ENCODE measurements at places on chromosomes 7 and 10.

GRCh38 chr10:1492641-1493040, 244.7 kb downstream of the ADARB2 start:
- DNase-seq = no peak

- DNase-seq = peak; percentile 86
Observed at GRCh38 chr7:40134428-40135316, at the start of the genes MPLKIP and SUGCT. Gene MPLKIP (minus strand): TSS chr7:40134622. CDS start chr7:40134567, 55 bp downstream. Gene SUGCT (plus strand): TSS chr7:40135005.

DNA sequence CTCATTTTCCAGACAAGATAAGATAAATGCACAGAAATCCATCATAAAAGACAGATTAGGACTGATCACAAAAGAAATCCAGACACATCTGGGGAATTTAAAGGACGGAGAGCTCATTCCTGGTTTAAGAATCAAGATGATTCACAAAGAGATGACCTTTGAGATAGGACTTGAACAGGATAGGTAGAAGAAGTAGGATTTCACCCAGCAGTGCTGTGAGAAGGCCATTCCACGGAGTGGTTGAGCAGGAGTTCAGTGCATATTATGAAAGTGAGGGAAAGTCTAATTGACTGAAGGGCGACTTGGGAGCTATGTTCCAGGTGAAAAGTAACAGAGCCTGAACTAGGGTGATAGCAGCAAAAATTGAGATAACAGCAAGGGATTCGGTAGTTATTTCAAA, 73.7 kb downstream of the GAD2 start:
- no peak for DNase-seq

GRCh38 chr10:64873088-64873487, 1351.9 kb downstream of the REEP3 start:
- no peak for DNase-seq

DNA sequence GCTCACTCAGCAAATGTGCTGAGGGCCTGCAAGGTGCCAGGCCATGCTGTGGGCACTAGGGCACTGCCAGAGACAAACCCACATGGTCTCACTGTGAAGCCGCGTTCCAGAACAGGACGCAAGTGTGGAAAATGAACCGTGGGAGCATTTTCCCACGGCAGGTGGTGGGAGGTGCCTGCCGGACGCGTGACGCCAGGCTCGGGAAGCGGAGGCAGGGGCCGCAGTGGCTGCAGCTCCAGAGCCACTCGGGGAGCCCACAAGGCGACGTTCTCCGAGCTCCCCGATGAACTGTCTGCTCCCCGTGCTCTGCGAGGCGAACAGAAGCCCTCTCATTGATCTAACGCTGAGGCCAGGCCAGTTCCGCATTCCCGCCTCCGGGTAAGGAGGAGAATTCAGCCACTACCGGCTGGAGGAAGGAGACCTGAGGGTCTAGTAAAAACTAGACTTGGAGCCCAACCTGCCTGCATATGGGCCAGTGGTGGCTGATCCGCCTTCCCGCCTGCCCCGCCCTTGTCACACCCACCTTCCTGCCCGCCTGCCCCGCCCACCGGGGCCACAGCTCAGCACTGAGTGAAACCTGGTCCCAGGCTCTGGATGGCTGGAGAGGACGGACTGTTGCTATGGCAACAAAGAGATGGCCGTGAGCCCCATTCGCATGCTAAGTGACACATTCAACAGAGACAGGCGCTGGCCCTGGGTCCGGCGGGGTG, 13.1 kb downstream of the ADGRA1 start:
- peak; percentile 46 for DNase-seq

- DNase-seq = no peak
Observed at GRCh38 chr7:43244784-43245183, 132.3 kb downstream of the HECW1 start.

GRCh38 chr7:26853788-26854393, 10.5 kb downstream of the SKAP2 start:
- no peak for DNase-seq

- DNase-seq = no peak
Observed at GRCh38 chr10:29189256-29189655, 99.6 kb upstream of the LYZL1 start.

GRCh38 chr7:14071045-14071444, 81.6 kb upstream of the ETV1 start:
- DNase-seq = no peak

DNA sequence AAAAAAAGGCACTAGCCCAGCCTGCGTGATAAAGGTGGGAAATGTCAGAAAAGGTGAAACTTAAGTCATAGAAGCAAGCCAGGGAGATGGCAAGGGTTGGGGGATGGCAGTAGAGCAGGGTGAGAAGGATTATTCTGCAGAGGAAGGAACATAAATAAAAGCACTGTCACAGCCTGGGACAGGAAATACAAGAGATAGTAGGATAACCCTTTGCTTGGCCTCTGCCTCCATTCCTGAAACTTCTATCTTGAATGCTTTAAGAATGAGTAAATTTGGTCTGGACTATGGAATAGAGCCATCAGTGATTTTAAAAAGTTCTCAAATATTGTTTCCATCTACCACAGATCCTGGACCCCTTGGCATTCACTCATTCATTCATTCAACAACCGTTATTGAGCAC, 50.0 kb downstream of the ABCC2 start:
- no peak for DNase-seq

GRCh38 chr10:111295788-111296187, 219.0 kb downstream of the ADRA2A start:
- no peak for DNase-seq

Data from activated naive CD8-positive, alpha-beta T cell treated with anti-CD3 and anti-CD28 coated beads for 36 hours (primary cell).